Stimulated activated naive CD4-positive, alpha-beta T cell treated with Interleukin-2 at 50 U/mL for 16 hours (primary cell): ENCODE measurements at places on chromosomes 3 and 15.

DNA sequence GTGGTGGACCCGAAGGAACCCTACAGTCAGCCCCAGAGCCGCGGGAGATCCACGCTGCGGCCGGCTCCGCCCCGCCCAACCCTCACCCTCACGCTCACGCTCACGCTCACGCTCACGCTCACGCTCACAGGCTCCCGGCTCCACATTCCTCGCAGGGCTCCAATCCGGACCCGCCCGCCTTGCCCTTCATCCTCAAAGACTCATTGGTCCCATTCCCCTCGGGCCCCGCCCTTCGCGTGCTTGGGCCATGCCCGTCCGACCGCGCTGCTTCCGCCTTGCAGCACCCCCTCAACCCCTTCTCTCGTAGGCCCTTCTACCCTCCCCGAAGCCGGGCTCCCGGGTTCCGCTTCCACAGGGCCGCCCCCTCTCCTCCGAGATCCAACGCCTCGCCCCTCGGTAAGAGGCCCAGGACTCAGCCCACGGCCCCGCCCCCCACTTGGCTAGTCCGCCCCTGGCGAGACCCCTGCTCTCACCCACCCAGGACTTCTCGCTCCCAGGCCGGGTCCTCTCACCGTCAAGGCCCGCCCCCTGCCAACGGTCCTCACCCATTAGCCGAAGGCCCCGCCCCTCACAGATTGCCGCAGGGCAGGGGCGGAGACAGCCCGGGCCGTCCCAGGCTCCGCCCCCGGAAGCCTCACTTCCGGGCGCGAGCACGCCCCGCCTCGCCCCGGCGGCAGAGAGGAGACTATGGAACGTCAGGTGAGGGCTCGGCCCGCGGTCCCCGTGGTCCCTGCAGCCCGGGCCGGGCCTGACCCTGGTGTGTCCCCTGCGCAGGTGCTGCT lies at the start of gene APEH:
TSS of gene APEH (plus strand) at position 637 of the 782 bp plus-strand sequence. CDS start at position 688, 51 bp downstream.
- DNase-seq: no peak

GRCh38 chr3:129045675-129046036 lies 14.9 kb upstream of the GP9 start:
- no peak for DNase-seq

DNA sequence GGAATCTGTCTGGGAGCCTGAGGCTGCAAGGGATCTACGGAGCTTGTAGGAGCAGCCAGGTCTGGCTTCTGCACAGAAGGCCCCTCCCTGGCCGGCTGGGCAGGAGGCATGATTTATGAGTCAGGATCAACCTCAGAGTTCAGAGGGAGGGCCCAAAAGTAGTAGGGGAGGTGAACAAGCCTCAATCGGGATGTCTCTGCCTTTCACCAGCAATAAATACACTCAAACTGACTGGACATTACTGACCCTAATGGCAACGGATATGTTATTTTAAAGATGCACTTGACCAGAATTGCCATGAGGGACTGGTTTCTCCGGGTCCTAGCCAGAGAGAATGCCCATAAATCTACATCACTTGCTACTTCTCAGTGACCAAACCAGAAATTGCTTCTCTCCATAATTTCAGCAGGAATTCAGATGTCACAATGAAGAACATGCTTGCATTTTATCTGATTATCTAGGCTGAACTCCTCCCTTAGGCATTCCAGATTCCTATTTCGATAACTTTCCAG lies 109.6 kb upstream of the LMOD3 start:
- no peak for DNase-seq

DNA sequence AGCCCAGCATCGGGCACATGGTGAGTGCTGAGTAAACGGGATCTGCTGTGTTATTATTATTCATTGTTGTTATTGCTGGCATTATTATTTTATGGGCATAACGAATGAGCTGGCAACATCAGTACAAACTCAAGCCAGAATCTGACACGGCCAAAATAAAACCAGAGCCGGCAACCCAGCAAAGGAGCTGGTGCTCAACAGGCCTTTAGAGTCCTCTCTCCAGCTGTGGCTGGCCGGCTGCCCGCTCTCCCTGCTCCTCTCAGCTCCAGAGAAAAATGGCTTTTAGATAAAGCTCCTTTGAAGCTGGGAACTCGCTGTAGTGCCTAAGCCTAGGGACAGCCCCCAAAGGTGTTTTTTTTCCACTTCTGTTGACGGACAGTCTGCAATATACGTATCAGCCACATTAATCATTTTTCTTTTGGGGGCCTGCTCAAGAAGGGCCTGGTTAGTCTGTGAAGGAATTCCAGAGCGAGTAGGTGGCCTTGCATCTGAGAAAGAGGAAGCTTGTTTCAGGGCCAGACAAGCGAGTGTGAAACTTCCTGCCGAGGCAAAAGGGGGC lies 193.9 kb upstream of the UBE2E1 start:
- no peak for DNase-seq

DNA sequence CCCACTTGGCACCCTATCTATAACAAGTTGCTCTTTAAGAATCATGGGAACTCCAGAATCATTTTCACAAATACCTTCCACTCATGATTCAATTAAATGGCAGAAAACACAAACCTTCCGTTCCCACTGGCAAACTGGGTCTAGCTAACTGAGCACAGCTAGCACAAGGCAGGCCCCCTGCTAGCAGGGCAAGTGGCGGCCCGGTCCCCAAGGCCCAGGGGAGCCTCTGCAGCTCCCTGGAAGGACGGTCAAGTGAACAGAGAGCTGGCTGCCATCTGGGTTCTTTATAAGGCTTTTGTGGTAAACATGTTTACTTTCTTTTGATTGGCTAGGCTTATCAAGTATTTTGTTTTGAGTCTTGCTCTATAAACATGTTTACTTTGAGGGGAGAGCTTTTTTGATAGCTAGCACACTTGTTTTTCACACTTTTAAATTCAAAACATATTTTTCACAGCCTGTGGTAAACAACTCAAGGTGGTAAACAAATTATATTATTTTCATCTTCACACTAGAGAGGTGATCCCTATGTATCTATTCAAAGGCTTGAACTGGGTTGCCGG lies 81.4 kb downstream of the FOXP1 start:
- no peak for DNase-seq

DNA sequence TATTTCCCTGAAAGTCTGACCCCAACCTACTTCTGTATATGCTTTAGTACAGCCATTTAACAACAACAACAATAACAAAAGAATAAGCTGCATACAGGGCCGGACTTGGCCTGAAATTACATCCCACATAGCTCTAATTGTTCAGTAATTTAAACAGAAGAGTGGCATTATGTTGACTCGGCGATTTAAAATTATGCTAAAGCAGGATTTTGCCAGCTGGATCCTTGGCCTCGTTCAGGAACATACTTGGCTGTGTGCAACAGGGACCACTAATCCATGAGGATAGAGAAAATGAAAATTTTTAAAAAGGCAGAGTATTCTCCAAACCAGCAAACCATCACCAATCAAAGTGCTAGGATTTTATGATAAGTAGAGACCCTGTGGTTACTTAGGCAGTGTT lies 433.1 kb upstream of the RBMS3 start:
- no peak for DNase-seq

GRCh38 chr3:79930196-79930595 lies 162.4 kb upstream of the ROBO1 start:
- no peak for DNase-seq

GRCh38 chr15:48625126-48625525 lies 20.4 kb downstream of the FBN1 start:
- DNase-seq: no peak
